ENCODE measurements at places on chromosomes 6 and 20.

GRCh38 chr20:23832775-23833513 lies 6.4 kb upstream of the CST2 start:
- DNase-seq: no peak

DNA sequence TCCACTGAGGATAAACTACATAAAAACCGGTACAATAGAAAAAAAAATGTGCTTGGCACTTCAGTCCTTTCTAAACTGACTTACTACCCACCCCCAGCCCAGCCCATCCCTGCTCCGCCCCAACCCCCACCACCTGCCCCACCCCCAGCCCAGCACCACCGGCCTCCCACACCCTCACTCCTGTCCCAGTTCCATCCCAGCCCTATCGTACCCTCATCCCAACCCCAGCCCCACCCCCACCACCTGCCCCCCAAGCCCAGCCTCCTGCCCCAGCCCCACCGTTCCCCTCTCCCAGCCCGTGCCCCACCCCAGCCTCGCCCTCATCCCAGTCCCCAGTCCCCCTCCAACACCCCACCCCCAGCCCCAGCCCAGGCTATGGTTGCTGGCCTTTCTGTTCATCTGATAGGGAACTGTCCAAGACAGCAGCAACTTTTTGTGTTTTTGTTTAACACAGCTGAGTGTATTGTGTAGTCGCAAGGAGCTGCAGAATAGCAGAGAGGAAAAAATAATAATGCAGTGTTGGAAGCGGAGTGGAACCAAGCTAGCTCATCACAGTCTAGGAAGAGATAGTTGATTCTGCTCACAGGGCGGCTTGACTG lies 61.9 kb downstream of the SASH1 start:
- DNase-seq: no peak

DNA sequence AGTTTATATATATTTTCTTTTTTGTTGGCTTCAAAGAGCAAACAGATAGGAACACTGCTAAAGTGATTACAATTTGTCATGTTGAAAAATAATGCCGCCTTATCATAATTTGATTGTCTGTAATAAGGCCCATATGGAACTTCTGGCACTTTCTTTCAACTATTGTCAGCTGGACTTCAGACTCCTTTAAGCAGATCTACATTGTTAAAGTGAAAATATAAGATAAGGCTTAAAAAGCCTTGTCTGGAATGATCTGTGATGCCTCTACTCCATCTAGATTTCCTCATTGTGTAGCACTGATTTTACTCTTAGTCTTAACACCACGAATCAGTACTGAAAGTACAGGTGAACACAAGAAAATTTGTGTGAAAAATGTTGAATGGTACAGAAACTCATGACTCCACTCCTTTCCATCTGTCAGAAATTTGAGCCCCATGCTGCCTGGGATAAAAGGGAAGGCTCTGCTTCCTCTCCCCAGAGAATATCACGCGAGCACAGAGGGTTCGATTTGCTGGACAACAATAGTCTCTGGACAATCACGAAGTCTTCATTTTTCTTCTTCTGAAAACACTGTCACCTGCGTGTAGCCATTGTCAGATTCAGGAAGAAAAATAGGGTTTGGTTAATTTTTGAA lies 56.0 kb downstream of the BCAS1 start:
- DNase-seq: no peak

- no peak for DNase-seq
These were observed 24.5 kb downstream of the PXDC1 start for GRCh38 chr6:3727036-3727435.

GRCh38 chr6:41963371-41963770 lies 21.8 kb upstream of the CCND3 start:
- DNase-seq: no peak

- DNase-seq: no peak
These were observed at the start of gene EGFL8 for GRCh38 chr6:32164295-32164694. TSS of gene EGFL8 (plus strand) at chr6:32164595. CDS start at chr6:32166166, 1,571 bp downstream.

- DNase-seq: no peak
These were observed 152.2 kb downstream of the LINC00237 start for GRCh38 chr20:20953738-20954618.

DNA sequence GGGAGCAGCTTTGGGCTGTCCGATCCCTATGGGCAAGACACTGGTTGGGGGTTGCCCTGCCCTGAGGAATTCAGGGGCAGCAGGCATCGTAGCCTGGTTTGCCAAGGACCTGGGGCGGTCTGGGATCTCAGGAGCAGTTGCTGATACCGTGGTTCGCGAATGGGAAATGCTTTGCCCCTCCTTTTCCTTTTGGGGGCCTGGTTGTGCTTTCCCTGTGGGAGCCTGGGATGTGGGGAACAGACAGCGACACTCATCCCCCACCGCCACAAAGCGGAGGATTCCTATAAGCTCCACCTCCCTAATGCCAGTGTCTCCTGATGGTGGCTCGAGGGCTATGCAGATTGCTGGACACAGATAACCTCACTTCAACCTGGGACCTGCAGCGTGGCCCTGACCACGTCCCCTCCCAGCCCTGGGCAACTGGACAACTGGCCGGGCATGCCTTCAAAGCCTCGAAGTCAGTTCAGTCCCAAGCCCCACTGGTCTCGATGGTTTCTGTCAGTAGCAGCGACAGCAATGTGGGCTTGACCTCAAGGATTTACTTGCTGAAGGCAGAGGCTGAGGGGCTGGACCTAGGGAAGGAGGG lies 3.3 kb downstream of the CEBPB start:
- no peak for DNase-seq

GRCh38 chr20:8435285-8436035 lies 303.4 kb downstream of the PLCB1 start:
- no peak for DNase-seq

- no peak for DNase-seq
These were observed 93.8 kb upstream of the MARCKS start for GRCh38 chr6:113763311-113763766.

DNA sequence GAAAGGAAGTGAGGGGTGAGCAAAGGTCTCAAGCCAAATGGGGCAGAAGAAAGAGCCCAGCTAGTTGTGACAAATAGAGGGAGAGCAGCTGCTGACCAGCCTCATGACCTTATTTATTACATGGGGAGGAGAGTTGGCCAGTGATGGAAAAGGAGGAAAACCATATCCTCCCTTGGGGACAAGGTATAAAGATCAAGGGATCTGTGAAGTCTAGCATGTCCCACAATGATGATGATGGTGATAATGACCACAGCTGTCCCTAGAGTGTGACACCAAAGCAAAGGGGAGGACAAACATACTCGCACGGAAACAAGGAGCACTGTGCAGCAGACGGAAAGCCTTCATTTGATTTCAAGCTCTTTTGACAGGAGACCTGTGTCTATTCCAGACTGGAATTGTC lies 190.4 kb upstream of the MCHR2 start:
- no peak for DNase-seq

GRCh38 chr6:160138839-160139419 lies 17.3 kb downstream of the SLC22A1 start:
- no peak for DNase-seq

GRCh38 chr20:50528804-50529351 lies 18.7 kb downstream of the PTPN1 start:
- DNase-seq: no peak

- no peak for DNase-seq
These were observed 569 bp upstream of the CDC5L start for GRCh38 chr6:44386929-44387345.

DNA sequence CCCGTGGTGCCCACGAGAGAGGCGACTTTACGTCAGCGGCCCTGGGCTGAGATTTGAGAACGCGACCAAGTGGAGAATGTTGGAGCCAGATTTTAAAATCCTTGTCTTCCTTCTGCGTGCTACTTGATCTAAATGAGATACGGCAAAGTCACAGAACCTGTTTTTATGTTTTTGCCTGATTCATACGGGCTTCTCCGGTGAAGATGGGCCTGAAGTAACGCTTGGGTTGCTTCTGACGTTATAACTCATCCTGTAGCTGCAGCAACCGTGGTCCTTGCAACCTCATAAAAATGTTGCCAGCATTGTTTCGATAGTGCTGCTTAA lies 462 bp upstream of the SLC35B3 start:
- DNase-seq: no peak

GRCh38 chr6:130827247-130828149 lies at the start of gene SMLR1:
TSS of gene SMLR1 (plus strand) at chr6:130827406. CDS start at chr6:130827414, 8 bp downstream.
- DNase-seq: no peak

DNA sequence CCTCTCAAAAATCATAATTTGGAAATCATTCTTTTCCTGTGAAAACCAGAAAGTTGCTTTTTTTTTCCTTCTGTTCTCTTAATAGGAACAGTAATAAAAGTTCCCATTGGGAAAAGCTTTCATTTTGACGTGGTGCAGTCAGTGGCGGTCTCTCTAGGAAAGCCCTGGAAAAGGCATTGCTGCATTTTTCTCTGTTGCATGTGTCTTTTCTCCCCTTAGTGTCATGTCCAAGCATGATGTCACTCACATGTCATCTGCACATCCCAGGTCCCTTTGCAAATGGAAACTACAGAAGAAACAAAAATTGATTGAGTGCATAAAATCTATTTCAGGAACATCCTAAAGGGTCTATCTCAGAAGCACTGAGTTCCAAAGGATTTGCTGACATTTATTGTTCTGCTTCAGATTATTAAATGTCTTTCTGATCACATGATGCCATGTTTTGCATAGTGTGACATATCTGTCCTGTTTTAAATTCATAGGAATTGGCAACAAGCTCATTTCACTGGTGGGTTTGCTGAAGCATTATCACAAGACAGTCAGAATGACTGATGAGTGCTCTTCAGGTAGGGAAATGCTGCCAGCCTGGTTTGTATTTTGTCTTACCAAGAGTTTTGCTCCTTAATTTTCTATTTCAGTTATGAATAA lies 208.7 kb downstream of the SOX4 start:
- DNase-seq: no peak

GRCh38 chr6:151067684-151068596 lies 171.8 kb upstream of the AKAP12 start:
- no peak for DNase-seq

- DNase-seq: peak; percentile 29
These were observed 67.8 kb downstream of the MMS22L start for GRCh38 chr6:97215157-97215769.

GRCh38 chr6:41791984-41792383 lies 4.5 kb downstream of the TOMM6 start:
- no peak for DNase-seq

- no peak for DNase-seq
These were observed 58.4 kb downstream of the PHF20 start for GRCh38 chr20:35830264-35830663.

- DNase-seq: no peak
These were observed 283.6 kb downstream of the QKI start for GRCh38 chr6:163698086-163698485.

DNA sequence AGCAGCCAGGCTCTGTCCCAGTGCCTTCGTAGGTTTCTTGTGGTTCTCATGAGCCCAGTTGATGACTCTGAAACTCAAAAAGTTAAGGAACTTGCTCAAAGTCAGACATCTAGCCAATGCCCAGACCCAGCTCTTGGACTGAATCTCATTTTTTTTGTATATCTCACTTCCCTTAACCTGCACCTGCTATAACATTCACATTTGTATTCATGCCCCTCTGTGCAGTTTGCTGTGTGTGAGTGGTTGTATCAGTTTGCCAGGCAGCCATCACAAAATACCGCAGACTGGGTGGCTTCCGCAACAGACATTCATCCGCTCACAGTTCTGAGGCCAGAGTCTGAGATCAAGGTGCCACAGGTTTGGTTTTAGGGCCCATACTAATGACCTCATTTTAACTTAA lies 49.9 kb downstream of the IPCEF1 start:
- no peak for DNase-seq

DNA sequence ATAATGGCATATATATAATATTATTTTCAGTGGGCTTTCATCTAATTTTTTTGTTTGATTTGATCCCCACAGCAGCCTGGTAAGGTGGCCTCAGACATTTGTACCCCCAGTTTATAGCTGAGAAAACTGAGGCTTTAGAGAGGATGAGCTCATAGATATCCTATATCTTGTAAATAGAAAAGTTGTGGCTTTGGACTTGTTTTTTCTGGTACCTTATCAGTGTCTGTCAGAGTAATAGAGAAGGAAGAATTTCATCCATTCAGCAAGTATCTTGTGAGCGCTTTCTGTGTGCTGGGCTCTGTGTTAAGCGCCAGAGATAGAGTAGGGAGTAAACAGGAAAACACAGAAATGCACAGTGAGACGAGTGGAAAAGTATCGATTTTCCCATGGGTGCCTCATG lies 27.9 kb downstream of the TAF11 start:
- DNase-seq: no peak

DNA sequence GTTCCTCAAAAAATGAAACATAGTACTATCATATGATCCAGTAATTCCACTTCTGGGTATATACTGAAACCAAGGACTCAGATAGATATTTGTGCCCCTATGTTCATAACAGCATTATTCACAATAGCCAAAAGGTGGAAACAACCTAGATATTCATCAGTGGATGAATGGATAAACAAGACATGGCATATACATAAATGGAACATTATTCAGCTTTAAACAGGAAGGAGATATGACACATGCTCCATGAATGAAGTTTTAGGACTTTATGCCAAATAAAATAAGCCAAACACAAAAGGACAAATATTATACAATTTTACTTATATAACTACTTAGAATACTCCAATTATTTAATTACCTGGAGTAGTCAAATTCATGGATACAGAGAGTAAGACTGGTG lies 16.4 kb downstream of the PLCB1 start:
- no peak for DNase-seq

- no peak for DNase-seq
These were observed 143.3 kb upstream of the SMLR1 start for GRCh38 chr6:130683761-130684517.

DNA sequence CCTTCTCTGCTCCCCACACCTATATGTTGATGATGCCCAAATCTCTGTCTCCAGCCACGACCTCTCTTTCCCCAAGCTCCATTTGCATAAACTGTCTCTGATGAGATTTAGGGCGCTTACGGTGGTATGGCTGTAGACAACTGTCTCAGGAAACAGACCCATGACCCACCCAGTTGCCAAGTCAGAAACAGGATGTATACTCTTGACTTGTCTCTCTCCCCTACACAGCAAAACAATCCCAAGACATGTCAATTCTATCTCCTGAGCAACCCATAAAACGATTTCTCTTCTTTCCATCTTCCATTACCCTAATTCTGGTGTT lies 13.9 kb downstream of the GNL1 start:
- DNase-seq: no peak

- DNase-seq: no peak
These were observed 32.7 kb downstream of the ILRUN start for GRCh38 chr6:34663831-34664255.

GRCh38 chr6:135858931-135859330 lies 7.4 kb downstream of the PDE7B start:
- DNase-seq: no peak

DNA sequence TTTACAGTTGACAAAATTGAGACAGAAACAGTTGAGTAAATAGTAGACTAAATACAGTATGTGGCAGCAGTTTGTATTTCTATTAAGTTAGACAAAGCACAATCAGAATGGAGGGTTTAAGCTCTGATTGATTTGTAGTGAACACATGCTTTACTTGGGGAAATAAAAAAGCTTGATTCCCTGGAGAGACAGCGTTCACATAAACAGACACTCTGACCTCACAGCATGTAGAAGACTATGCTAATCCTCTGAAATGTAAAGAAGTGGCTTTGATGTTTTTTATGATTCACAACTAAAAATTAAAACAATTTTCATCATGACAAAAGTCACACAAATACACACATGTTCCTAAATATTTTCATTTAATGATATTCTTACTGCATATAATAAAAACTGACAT lies 126.9 kb upstream of the FAM83B start:
- no peak for DNase-seq

All from spinal cord (tissue), 10 donors.